ENCODE measurements at places on chromosomes 2 and 18.

DNA sequence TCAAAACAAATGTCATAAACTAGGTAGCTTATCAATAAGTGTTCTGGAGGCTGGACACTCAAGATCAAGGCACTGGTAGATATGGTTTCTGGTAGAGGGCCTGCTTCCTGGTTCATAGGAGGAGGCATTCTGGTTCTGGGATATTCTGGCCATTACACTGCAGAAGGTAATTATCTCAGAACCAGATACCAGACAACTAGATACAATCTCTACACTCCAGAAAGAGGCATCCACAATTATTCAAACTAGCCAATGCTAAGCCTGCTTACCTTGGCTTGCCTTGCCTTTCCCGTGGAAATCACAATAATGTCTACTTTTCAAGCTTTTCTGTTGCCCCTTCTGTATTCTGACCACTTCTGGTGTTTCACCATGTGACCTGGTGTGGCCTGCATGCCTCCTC, 785.2 kb upstream of the GYPC start:
- DNase-seq = no peak

DNA sequence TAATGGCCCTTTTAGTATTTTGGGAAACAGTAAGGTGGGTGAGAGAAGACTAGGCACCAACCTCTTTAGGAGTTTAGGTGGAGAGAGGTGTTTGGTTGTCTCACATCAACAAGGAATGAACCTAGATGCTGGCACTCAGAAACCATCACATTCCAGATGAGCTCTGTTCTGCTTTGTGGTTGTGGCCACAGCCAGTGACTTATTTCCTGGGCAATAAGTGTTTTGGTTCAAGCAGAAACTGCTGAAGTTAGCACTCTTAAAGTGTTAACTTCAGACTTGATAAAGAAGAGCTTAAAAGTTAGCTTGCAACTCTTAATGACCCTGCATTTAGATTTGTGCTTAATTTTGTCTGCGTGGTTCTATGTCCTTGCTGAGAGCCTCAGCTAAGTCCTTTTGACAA, 929.2 kb downstream of the SLC4A3 start:
- no peak for DNase-seq

DNA sequence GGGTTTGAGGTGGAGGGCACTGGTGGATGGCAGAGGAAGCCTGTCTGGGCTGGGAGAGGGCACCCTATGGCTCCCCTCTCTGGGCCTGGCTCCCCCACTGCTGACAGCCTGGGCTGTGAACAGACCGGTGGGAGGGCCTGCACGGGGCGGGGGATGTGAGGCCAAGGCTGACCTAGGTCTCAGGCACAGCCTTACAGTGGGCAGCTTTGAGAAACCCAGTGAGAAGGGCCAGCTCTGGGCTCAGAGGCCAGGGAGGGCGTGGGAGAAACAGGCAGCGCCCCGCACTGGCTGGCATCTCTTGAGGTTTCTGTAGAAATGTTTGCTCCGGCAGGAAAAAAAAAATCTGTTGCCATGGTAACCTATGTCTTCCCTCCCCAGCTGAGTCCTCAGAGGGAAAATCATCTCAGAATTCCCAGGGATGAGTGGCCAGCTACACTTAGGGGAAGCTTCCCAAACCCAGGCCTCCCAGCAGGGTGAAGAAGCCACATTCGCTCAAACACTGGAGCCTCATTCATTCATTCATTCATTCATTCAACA, 71.7 kb upstream of the TAF1B start:
- DNase-seq = no peak

GRCh38 chr18:5772306-5773105, 122.8 kb downstream of the TMEM200C start:
- no peak for DNase-seq

GRCh38 chr2:71154798-71155197, 24.4 kb downstream of the MPHOSPH10 start:
- no peak for DNase-seq

GRCh38 chr2:43478412-43479086, 117.3 kb downstream of the THADA start:
- DNase-seq = no peak

DNA sequence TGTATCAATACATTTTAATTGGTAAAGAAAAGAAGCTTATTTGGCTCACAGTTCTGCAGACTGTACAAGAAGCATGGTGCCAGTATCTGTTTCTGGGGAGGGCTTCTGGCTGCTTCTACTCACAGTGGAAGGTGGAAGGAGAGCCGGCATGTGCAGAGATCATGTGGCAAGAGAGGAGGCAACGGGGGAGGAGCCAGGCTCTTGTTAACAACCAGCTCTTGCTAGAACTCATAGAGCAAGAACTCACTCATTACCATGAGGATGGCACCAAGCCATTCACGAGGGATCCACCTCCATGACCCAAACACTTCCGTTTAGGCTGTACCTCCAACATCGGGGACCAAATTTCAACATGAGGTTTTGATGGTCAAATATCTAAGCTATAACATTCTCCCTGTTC, 7.5 kb downstream of the PARD6G start:
- DNase-seq = no peak

DNA sequence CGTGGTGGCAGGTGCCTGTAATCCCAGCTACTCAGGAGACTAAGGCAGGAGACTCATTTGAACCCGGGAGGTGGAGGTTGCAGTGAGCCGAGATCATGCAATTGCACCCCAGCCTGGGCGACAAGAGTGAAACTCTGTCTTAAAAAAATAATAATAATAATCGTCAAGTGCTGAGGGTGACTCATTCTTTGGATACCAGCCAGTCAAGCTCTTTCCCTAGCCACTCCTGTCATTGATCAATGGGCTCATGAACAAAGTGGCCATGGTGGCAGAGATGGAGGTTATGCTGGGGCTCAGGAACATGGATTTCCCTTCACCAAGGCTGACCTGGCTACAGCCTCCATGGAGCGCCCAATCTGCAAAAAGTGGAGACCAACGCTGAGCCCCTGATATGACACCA, 94.5 kb upstream of the HAAO start:
- no peak for DNase-seq

- DNase-seq = no peak
Observed at GRCh38 chr2:105950521-105951383, 206.0 kb downstream of the NCK2 start.

DNA sequence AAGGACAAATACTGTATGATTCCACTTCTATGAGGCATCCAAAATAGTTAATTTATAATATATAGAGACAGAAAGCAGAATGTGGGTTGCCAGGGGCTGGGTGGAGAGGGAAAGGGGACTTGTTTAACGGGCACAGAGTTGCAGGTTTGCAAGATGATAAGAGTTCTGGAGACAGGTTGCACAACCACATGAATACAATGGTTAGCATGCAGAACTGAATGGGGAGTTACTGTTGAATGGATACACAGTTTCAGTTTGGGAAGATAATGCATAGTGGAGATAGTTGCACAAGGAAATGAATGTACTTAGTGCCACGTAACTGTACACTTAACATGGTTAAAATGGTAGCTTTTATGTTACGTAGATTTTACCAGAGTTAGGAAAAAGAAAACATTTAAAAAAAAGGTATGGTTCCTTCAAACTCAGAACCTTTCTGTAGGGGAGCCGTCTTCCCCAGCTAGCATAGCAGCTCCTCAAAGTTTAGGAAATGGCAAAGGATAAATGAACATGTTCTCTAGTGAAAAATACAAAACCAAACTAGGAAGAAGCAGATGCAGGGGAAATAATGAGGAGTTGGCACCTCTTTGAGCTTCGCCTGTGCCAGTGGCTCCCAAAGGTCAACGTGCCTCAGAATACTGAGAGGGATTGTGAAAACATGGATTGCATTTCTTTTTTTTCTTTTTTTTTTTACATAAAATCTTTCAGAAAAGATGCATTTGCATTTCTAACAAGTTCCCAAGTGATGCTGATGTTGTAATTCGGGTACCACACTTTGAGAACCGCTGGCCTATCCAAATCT, 95.2 kb downstream of the ZCCHC2 start:
- DNase-seq = no peak

DNA sequence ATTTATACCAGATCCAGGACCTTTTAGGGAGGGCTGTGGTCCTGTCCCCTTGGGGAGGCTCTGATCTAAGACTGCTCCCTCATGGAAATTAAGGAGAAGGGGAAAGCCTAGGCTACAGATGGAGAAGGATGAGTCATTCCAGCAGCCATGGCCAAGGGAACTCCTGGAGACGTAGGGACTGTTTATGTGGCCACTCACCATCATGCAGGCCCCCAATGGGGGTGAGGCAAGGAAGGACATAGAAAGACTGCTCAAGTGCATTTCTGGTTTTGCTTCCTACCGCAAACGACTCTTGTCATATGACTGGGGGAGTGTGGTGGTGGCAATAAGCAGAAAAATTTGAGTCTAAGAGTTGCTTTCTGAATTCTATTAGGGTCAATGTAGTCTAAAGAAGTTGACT, 54.0 kb upstream of the CYP1B1 start:
- DNase-seq = no peak

- DNase-seq = no peak
Observed at GRCh38 chr18:22486667-22487066, 69.0 kb upstream of the CTAGE1 start.

DNA sequence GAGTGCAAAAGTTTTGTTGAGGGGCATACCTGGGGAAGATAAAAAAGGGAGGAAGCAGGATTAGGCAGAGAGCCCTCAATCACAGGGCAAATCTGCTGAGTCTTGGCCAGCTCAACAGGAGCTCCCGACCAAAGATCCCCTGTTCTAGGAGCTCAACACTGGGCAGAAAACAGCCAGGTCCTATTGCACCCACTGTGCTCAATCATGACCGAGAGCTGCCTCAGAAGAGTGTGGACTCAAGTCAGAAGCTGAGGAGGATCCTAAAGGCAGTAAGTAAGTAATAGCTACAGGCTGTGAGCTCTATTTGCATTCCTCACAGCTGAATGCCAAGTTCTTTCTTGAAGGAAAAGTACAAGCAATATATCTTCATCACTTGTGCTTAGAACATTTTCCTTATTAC, 334.4 kb upstream of the NRP2 start:
- DNase-seq = no peak

DNA sequence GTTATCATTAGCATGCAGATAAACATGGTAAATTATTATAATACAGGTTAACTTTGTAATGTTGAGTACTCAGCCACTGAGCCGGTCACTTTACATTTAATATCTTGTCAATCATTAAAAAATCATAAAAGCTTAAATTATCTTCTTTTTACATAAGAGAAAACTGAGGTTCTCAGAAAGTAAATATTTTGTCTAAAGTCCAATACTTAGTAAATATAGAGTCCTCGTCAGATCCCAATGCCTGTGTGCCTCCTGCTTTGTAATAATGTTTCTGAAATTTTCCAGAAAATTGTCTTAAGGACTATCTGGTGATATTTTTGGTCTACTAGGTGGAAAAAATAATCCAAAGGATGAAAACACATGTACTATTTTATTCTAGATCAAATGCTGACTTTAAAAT, 116.3 kb upstream of the WDSUB1 start:
- DNase-seq = no peak

- no peak for DNase-seq
Observed at GRCh38 chr2:25369876-25370275, 28.2 kb upstream of the DNMT3A start.

- no peak for DNase-seq
Observed at GRCh38 chr2:10518470-10519393, 70.6 kb upstream of the ODC1 start.

- no peak for DNase-seq
Observed at GRCh38 chr2:45205985-45206384, 196.7 kb upstream of the SIX2 start.

DNA sequence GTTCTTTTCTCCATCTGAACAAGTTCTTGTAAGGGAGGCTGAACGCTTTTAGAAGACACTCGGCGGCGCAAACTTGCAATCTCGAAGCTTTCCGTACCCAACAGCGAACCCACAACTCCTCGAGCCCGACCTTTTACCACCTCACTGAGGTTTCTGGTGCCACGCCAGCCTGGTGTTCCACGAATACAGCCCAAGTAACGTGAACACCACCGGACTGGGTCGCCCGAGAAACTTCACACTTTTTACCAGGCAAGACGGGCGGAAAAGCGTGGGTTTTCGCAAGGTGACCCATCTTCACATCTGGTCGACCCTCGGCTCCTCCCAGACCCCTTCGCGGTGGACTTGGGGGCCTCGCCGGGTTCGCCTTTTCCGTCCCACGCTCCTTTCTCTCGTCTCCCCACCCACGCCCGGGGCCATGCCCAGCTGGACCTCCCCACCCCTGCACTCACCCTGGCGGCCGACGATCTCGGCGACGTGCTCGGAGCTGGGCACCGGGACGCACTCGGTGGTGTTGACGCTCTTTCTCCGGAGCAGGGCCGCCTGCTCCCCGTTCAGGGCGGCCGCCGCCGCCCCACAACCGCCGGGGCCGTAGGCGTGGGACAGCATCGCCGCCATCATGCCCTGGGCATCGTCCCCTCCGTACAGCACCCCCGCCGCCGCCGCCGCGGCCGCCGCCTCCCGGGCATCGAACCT, 1.2 kb downstream of the MEX3C start:
- DNase-seq = peak; percentile 46

- DNase-seq = no peak
Observed at GRCh38 chr2:19099181-19099580, 259.2 kb downstream of the OSR1 start.

DNA sequence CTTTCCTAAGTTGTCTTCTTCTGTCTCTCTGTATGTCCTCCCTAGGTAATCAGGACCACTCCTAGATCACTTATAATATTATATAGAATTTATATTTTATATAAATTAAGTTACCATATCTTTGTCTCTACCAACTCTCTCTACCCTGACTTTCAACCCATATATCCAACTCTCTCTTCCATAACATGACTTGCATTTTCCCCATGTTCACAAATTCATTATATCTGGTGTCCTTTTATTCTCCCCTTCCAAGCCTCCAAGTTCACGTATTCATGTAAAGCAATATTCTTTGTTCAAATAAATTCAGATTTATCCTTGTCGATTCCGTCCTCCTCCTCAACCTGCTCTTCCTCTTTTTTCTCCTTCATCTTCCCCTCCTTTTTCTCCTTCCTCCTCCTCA, 127.5 kb downstream of the XIRP2 start:
- no peak for DNase-seq

GRCh38 chr2:146108993-146109392, 1589.1 kb upstream of the ZEB2 start:
- DNase-seq = no peak

GRCh38 chr2:63888490-63889402, 47.0 kb downstream of the UGP2 start:
- peak; percentile 42 for DNase-seq

DNA sequence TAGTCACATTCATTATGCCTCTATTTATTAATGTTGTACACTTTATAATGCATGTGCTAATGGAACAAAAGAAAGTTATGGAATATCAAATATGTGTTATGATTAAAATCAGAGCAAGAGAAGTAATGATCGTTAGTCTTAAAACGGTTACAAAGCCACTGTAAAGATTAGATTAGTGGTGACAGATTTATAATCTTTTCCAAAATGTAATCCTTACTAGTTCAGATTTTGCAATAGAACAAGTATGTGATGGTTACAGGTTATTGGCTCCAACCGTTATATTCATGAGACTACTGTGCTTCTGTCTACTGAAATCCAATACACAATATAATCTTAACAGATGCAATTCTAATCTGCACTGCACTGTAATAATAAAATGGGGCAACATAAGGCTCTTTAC, 180.6 kb downstream of the ZNF521 start:
- no peak for DNase-seq

GRCh38 chr2:80288576-80288975, 16.0 kb downstream of the LRRTM1 start:
- DNase-seq = peak; percentile 54

Measured in muscle of arm (tissue), 14 donors.